ENCODE measurements at places on chromosomes 13 and 19.

GRCh38 chr19:56687031-56687430, 15.5 kb upstream of the ZNF835 start:
- DNase-seq = no peak

GRCh38 chr19:38657633-38658222, 10.3 kb downstream of the ACTN4 start:
- DNase-seq = no peak

- no peak for DNase-seq
These were observed 87.9 kb downstream of the URI1 start for GRCh38 chr19:30029721-30030510.

DNA sequence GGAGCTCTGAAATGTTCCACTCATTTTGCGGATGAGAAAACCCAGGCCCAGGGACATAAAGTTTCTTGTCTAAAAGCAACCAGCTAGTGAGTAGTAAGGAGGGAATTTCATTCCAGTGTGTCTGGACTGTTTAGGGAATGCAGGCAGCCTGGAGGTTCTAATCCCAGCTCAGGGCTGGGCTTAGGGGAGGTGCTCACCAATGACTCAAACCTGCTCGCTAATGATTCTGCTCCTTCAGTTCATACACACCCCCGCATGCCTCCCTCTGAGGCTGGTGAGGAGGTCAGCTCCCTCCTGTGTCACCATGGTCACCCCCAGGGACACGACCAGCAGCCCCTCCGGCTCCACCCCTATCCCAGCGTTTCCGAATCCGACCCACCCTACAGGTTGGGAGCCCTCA, 34.6 kb downstream of the CYP4F2 start:
- no peak for DNase-seq

DNA sequence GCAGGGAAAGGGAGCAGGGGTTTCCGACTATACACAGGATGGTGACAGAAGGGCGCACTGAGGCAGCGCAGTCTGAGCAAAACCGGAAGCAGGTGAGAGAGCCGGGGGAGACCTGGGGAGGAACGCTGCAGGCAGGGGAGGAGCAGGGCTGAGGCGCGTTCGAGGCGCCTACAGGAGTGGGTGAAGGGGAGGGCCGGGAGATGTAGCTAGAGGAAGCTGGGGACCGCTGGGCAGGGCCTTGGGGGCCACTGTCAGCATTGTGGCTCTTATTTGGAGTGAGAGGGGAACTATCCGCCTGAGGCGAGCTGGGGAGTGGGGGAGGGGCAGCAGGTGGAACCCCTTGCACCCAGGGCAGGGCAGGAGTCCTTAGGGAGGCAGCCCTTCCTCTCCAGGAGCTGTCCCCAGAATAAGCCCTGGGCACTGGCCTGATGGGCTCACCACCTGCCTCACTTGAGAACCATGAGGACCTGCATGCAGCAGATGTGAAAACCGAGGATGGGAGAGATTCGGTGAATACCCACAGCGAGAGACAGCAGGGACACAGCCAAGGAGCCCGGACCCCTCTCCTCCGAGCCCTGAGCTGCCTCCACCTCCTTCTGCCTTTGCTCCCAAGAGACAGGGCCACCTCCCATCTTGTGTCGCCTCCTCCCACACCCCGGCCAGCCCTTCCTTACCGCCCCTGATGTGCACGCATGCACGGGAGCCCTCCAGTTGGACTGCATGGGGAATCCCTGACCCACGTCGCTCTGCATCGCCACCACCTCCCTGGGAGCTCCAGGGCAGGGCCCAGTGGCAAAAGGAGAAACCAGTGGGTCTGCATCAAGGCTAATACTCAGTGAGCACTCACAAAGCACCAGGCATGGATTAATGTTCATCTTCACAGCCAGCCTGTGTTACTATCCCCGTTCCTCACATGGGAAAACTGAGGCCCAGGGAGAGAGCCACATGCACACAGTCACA, 10.3 kb downstream of the AKT2 start:
- DNase-seq = no peak

GRCh38 chr19:41555748-41556147, 20.2 kb upstream of the CEACAM21 start:
- no peak for DNase-seq

GRCh38 chr13:99968521-99969452, 2.8 kb downstream of the ZIC5 start:
- DNase-seq = no peak
